Stimulated activated CD4-positive, alpha-beta T cell treated with anti-CD3 and anti-CD28 coated beads, Interleukin-1b, Interleukin-23, amount 100 ng/mL, for 24 hours (primary cell): ENCODE measurements at places on chromosomes 16 and 17.

GRCh38 chr16:74601126-74601871 lies 5.6 kb downstream of the GLG1 start:
- no peak for DNase-seq

DNA sequence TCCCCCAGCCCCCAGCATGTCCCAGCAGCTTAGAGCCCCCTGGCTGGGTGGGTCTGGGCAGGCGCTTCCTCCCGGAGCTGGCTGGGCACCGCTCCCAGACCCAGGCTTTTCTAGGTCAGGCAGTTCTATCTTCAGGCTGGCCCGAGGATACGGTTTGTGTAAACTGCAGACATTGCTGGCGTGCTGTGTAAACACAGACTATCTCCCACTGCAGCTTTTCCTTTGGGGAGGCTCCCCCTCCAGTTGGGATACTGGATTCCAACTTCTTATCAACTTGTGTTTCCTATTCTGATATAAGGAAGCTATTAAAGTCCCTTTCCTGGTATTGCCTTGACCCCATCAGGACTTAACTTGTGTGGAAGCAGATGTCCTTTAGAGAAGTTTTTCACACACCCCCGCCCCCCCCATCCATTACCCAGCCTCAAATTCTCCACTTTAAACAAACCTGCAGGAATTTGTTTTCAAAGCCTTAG lies 18.3 kb upstream of the GNA13 start:
- no peak for DNase-seq

- DNase-seq = no peak
Observed at GRCh38 chr17:55117164-55117563, 147.6 kb upstream of the HLF start.

DNA sequence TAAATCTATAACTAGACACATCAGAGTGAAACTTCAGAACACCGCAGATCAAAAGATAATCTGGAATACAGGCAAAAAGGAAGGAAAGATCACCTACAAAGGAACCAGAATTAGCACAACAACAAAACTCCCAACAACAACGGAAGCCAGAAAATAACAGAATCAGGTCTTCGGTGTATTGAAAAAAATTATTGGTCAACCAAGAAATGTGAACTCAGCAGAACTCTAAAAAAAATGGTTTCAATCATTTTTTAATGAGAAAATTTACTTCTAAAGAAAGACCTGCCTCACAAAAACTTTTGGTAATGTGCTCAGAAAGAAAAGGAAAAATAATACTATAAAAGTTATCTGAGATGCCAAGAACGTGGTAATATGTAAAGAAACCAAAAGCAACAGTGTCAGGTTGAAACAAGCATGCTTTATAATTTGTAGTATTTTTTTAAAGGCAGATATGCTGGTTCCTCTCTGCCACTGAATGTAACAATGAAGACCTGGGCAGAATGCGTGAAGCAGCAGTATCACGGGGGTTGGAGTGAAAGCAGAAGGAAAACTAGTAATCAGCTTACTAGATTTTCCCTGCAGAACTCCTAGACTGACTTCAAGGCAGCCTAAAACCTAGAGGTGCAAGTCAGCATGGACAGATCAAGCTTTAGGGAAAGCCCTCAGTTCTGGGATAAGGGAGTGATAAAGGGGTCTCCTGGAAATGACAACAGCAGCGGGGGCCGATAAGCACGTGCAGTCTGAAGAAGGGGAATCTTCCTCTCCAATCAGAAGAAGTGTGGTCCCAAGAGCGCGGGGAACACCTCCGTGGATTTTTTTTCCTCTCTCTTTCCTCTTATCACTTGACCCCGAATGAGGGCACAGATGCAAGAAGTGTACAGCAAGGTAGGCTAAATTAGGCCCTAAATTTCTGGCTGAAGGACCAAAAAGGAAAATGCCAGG lies 80.9 kb upstream of the TEKT1 start:
- no peak for DNase-seq

GRCh38 chr17:238071-238963 lies 56.9 kb upstream of the DOC2B start:
- no peak for DNase-seq

- no peak for DNase-seq
Observed at GRCh38 chr17:4720787-4721186, 10.4 kb downstream of the ARRB2 start.

- DNase-seq = no peak
Observed at GRCh38 chr17:10608244-10608643, 48.9 kb downstream of the MYH3 start.

DNA sequence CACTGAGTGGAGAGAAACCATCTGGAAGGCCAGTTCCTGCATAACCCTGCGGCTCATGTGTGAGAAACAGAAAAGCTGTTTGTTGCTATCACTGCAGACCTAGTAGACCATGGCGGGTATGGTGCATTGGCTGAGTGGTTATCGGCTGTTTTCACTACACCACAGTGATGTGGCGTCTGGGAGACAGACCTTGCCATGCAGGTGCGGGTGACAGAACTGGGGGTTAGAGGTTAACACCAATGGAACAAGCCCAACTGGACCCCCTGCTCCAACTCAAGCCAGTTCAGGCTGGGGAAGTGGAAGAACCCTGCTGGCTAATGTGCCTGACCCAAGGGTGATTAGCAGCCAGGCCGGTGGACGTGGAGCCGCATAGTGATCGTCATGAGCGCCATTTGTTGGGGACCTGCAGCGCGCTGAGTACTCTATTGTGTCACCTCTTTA lies 91.9 kb downstream of the IRF8 start:
- DNase-seq = no peak

GRCh38 chr17:35094902-35095301 lies 24.8 kb downstream of the RAD51D start:
- no peak for DNase-seq

DNA sequence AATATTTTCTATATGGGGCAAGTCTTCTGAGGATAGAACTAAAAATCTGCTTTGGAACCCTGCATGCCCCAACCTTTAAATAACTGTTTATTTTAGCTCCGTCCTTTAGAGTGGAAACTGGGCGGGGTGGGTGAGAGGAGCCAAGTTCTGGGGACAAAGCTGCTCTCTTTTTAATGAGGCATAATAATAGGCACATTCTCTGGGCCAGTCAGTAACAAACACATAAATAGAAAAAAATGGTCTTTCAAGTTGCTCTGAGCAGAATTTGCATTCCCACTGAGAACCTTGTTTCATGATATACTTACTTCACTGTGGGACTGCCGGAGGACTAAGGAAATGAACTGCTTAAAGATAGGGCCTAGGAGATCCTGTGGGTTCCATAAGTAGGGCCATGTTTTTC lies 51.5 kb downstream of the KNOP1 start:
- no peak for DNase-seq

DNA sequence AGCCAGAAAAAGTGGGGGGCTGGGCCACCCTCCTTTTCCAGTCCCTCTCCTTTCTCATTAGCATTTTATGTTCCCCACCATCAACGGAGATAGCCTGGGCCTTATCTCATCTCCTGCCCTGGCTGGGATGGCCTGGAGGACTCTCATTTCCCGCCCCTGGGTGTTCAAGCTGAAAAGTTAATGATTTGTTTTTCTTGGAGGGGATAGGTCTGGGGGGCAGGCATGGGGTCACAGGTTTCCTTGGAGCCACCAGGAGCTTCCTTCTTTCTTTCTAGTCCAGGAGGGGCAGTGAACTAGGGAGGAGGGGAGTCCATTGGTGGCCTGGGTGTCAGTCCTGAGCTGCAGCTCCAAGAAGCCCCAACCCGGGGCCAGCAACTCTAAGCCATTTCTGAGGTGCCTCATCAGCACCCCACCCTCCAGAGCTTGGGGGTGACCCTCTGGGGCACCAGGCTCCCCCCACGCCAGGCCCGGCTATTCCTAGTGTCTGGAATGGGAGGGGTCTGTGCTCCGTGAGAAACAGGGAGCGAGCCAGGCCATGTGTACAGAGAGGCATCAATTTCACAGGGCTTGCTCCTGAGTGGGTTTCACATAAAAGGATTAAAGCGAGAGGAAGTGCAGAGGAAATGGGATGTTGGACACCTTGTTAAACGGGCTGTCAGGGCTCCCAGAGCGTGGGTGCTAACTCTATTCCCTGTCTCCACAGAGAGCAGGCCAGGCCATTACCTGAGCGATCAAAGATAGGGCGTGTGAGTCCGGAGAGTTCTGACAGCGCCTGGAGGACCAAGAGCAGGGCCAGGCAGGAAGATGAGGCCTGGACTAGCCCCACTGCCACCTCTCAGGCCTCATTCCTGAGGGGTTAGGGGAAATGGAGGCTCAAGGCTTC lies 90.6 kb upstream of the LHX1 start:
- DNase-seq = no peak

GRCh38 chr16:58026139-58026704 lies 668 bp downstream of the MMP15 start:
- no peak for DNase-seq

GRCh38 chr16:58809213-58809612 lies 75.1 kb upstream of the GOT2 start:
- DNase-seq = no peak

GRCh38 chr16:23745263-23745662 lies 9.6 kb upstream of the CHP2 start:
- DNase-seq = no peak

- DNase-seq = no peak
Observed at GRCh38 chr17:66840061-66840460, 5.1 kb downstream of the CACNG5 start.

DNA sequence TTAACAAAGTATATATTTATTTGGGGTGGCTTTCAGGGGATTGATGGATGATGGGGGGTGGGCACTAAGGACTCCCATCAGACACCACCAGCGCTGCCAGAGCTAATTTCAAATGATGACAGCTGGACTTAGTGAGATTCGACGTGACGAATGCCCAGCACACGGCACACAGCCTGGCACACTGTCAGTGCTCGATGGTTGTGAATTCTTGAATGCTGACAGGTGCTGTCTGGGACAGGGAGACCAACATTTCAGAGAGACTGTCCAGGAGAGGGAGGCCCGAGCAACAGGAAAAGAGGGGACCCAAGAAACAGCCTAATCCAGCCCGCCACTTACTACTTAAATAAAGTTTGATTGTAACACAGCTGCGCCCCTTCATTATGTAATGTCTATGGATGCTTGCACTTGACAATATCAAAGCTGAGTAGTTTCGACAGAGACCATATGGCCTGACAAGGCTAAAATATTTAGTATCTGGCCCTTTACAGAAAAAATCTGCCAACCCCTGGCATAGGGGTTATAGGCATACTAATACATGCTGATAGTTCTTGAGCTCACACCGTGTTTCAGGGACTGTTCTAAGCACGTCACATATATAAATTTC lies 6.2 kb upstream of the MPRIP start:
- DNase-seq = no peak

GRCh38 chr16:73354434-73354833 lies 306.5 kb upstream of the ZFHX3 start:
- no peak for DNase-seq

DNA sequence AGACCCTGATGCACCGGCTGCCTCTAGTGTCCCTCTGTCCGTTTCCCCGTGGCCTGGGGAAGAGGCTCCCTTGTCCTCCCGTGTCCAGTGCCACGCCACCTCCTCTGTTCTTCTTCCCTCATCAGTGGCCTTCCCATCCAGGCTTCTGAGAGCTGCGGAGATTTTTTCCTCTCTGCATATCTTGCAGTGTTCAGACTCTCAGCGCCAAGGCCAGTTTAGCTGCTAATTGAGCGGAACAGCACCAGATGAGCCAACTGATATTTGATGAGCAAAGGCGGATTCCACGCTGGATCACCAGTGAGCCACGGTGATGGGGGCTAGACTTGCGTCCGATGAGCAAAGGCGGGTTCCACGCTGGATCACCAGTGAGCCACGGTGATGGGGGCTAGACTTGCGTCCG lies 257.6 kb downstream of the FOXL1 start:
- DNase-seq = no peak

- no peak for DNase-seq
Observed at GRCh38 chr16:83913245-83913633, 14.3 kb downstream of the MLYCD start.

GRCh38 chr17:41060052-41060604 lies at the start of gene KRTAP2-3:
Gene KRTAP2-3, minus strand, starts transcription at chr17:41060114. Its CDS starts 64 bp downstream, at chr17:41060050.
- no peak for DNase-seq
